ENCODE measurements at places on chromosomes 3 and 15.

- no peak for DNase-seq
Observed at GRCh38 chr3:70531063-70531657, 218.7 kb upstream of the MDFIC2 start.

GRCh38 chr3:24129549-24129948 is 184.5 kb downstream of the NR1D2 start:
- DNase-seq, result no peak

DNA sequence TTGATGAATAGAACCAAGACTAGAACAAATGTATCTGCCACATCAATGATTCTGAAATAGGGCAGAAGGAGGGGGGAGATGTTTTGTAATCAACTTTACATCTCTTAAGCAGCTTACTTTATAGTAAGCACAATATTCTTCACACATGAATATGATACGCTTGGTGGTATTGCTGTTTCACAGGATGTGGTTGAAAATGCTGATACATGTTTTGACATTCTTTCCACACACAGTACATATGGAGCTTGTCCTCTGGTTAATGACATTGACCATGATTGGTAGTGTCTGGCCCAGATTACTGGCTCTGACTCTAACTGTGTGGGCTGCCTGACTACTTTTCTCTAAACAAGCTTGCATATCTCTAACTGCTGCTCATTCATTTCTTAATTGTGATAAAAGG is 168.9 kb downstream of the KLHL25 start:
- no peak for DNase-seq

GRCh38 chr3:46905661-46906451 is 28.3 kb downstream of the PTH1R start:
- no peak for DNase-seq

- DNase-seq, result no peak
Observed at GRCh38 chr15:41309226-41309905, 23.0 kb downstream of the OIP5 start.

GRCh38 chr15:85595804-85596536 is 198.8 kb downstream of the KLHL25 start:
- DNase-seq, result no peak

GRCh38 chr15:58931987-58932588 is 1.4 kb downstream of the SLTM start:
- DNase-seq, result no peak

GRCh38 chr3:6108957-6109356 is 752.0 kb upstream of the GRM7 start:
- no peak for DNase-seq

- DNase-seq, result no peak
Observed at GRCh38 chr3:48688032-48688736, 2.5 kb upstream of the NCKIPSD start.

- no peak for DNase-seq
Observed at GRCh38 chr15:65434201-65434600, 11.5 kb upstream of the IGDCC4 start.

GRCh38 chr15:98289747-98290146 is 329.2 kb downstream of the ARRDC4 start:
- no peak for DNase-seq

DNA sequence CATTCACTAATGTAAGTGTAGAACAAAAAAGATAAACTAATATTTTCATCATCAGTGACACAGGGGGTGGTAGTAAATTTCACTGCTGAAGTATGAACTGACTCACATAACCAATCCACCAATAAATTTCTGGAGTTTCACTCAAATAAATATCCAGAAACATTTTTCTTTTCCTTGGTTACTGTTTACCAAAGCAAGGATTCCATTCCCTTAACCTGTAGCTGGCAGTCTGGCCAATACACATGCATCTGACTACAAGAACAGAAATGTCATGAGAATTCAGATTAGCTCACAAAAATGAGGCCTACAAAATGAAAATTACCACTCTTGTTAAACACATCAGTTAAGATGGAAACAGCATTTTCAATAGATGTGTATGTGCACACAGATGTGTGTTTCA is 80.3 kb downstream of the STAG1 start:
- DNase-seq, result no peak

DNA sequence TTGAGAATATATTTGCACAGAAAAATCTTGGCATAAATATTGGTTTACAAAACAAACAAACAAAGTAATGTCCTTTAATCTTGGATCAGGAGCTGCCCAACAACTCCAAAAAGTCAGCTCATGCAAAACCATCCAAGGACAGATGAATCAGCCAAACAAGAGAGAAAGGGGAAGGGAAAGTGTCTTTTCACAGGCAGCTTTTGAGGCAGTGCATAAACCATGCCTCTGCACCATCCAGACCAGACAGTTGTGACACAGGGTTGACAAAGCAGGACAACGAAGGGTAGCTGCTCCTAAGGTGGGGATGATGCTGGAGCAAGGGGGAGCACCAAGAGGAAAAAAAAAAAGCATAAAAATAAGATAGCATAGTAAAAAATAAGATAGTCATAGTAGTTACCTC is 8.7 kb downstream of the CD86 start:
- DNase-seq, result no peak

- no peak for DNase-seq
Observed at GRCh38 chr15:88476635-88477060, 9.1 kb downstream of the MRPS11 start.

DNA sequence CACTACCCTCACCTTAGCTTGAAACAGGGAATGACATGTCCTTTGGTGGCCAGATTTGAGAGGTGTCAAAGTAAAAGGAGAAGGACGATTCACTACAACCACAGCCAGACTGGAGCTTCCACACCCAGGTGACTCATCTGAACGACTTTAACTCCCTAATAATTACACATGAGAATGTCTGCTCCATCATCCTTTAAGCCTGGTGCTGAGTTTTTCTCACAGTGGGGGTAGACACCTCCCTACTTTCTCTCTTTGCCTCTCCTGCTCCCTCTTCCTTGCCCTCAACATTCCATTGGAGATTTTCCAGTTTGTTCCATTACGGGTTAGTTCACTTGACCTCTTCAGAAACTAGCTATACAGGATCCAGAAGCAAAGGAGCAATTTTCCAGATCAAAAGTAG is 154.3 kb upstream of the BHLHE40 start:
- no peak for DNase-seq

- no peak for DNase-seq
Observed at GRCh38 chr15:71080166-71080565, 35.1 kb upstream of the THSD4 start.

GRCh38 chr3:25784971-25785370 is 1.7 kb upstream of the NGLY1 start:
- no peak for DNase-seq

DNA sequence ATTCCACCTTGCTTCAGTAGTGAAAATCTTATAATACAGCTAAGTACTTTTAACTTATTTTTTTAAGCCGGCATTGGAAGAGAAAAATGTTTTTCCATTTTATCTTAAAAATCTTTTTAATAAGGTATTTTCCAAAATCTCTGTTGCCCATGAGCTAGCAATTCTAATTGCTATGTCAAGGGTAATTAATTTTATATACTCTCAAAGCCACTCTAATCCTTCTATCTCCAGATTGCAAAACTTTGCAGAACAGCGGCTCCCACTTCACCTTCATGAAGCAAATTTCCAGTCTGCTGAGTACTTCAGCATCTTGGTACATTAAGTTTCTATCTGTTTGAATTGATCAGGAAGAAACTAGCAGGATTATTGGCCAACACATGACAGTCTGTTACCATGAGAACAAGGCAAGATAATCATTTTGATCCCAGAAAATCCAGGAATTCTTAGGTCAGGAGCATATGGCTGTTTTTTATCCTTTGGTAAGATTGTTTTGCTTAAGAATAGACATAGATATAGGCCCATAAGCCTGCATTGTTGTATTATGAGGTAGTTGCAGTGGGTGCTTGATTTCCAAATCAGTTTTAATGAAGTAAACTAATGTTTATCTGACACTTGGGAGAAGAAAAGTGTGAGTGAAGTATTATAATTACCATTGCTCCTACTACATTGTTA is 6.0 kb downstream of the TIPARP start:
- DNase-seq, result no peak

- DNase-seq, result no peak
Observed at GRCh38 chr15:63905558-63906265, 72.0 kb upstream of the HERC1 start.

DNA sequence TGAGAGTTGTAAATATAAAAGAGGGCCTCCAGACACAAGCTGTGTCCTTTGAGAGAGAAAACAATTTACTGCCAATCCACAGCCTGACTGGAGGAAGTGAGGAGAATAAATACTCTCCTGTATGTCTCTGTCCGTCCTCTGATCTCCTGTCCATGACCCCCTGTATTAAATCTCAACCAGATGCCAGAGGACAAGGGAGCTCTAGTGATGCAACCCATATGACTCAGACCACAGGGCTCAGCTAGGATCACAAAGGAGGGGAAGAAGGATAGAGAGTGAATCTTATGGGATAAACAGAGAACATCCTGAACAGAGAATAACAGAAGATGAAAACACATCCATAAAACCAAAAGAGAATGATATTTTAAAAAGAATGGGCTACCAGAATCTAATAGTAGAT is 482.6 kb downstream of the PLOD2 start:
- DNase-seq, result no peak

DNA sequence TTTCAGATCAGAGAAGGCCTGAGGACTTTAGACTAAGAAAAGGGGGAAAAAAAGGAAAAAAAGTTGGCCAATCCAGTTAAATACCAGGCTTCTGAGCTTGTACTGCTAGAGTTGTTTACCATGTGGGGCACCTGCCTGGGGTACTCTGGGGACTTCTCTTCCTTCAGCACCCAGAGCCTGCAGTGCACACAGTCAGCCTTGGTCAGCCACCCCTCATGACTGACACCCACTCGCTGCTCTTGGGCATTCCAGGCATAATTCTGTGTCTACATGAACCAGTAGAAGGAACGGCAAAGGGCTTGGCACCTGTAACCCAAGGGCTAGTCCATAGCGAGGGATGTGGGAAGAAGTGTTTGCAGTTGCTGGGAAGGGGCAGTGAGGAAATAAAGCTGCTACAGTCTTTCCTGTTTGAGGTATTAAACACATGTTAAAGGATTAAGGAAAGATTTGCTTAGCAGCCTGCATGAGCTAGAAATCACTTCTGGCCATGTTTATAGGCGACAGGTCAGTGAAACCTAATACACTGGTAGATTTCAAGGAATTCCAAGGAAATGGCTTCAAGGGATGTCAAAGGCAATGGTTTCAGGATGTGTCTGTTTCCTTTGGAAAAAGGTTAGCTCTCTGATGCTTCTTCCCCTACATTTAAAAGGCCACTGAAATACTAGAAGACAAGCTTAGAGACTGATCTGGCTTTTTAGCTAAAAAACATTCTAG is 232.5 kb downstream of the CHST2 start:
- DNase-seq, result no peak

- DNase-seq, result peak; percentile 42
Observed at GRCh38 chr3:120561251-120562045, 34.7 kb upstream of the NDUFB4 start.

DNA sequence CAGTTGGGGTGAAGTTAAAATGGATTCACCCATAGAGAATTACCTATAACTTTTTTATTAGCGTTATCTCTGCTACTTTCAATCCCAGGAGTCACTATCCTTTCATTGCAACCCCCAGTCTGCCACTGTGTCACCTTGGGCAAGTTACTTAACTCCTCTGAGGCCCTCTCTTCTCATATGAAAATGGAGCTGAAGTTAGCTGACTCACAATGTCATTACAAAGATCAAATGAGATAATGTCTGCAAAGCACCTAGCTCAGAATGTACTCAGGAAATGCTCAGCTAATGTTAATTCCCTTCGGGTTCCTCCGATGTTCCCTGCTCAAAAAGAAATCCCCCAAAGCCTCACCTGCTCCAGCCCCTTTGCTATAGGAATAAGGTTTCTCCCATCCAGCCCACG is 50.0 kb downstream of the TRIM42 start:
- no peak for DNase-seq

GRCh38 chr3:106065831-106066230 is 197.0 kb upstream of the CBLB start:
- DNase-seq, result no peak

- no peak for DNase-seq
Observed at GRCh38 chr3:95826419-95826818, 988.0 kb upstream of the EPHA6 start.

GRCh38 chr3:54349231-54349652 is 226.9 kb downstream of the CACNA2D3 start:
- no peak for DNase-seq

DNA sequence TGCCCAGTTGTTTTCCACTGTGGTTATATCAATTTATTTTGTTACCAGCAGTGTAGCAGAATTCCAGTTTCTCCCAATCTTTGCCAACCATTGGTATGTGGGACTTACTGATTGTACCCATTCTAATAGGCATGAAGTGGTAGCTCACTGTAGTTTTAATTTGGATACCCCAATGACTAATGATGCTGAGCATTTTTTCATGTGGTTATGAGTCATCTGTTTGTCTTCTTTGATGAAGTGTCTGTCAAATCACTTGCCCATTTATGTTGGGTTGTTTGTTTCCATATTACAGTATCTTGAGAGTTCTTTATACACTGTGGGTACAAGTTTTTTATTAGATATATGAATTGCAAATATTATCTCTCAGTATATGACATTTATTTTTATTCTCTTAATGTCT is 644.3 kb downstream of the NR2F2 start:
- no peak for DNase-seq

- no peak for DNase-seq
Observed at GRCh38 chr3:160257606-160258005, 32.4 kb downstream of the C3orf80 start.

DNA sequence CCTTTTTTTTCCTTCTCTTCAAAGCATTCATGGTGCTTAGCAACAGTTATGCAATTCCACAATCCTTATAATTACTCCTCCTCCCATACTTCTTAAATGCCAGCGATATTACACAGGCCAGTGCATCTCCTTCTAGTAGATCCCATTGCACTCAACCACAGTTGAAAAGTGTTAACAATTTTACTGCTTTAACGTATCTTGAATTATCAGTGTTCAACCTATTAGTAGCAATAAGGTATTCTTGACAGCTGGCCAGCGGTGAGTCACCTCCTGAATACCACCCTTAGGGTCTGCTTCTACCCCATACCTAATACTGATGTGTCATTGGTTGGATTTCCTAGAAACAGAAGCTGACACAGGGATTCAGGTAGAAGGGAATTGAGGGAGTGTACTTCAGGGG is 24.0 kb upstream of the TEX9 start:
- DNase-seq, result no peak

- no peak for DNase-seq
Observed at GRCh38 chr3:851098-851790, 241.6 kb upstream of the CNTN6 start.

Data from activated CD8-positive, alpha-beta memory T cell treated with anti-CD3 and anti-CD28 coated beads for 4 hours (primary cell).